ENCODE measurements at places on chromosomes 5 and 9.

GRCh38 chr5:7117961-7118360, 278.0 kb upstream of the ADCY2 start:
- DNase-seq = no peak

DNA sequence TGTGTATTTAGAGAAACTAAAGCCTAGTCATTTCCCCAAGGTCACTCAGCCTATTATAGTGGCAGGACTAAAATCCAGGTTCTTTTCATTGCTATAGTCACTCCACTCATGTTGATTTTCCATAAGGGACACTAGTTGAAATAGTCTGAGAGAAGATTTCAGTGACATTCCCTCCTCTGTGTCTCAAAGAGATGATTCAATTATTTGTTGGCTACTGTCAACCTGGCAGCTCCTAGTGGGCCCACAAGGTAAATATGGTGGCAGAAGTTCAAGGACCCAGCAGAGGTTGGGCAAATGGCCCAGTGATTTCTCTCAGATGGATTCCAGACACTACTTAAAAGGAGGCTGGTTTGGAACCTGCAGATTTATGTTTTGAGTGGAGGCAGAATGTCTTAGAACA, 48.1 kb downstream of the G3BP1 start:
- DNase-seq = no peak

- no peak for DNase-seq
Observed at GRCh38 chr9:91275655-91276054, 86.1 kb downstream of the AUH start.

- no peak for DNase-seq
Observed at GRCh38 chr9:87546704-87547103, 49.0 kb downstream of the DAPK1 start.

GRCh38 chr5:72307573-72307967, 12.5 kb downstream of the MRPS27 start:
- DNase-seq = no peak

DNA sequence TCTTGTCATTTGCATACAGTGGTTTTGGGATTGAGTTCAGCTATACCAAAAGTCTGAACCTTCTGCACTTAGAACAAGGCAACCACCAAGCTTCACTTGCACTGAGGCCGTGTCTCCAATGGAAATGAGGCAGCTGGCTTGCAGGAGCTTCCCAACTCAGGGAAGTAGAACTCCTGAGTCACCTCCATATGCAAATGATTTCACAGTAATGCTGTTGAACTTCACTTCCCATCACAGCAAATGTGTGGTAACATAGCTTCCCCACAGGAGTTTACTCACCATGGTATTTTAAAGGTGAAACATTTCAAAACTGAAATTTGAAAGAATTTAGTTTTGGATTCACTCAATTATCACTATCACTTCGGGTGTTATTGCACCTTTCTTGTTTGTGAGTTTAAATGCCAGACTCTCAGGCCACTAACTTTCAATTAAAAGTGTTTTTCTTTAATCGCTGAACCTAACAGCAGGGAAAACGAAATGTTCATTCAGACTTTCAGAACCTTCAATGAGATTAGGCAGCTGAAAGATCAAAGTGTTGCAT, 9.0 kb downstream of the CD274 start:
- no peak for DNase-seq

GRCh38 chr9:110583237-110583636, 3.7 kb upstream of the SVEP1 start:
- no peak for DNase-seq

DNA sequence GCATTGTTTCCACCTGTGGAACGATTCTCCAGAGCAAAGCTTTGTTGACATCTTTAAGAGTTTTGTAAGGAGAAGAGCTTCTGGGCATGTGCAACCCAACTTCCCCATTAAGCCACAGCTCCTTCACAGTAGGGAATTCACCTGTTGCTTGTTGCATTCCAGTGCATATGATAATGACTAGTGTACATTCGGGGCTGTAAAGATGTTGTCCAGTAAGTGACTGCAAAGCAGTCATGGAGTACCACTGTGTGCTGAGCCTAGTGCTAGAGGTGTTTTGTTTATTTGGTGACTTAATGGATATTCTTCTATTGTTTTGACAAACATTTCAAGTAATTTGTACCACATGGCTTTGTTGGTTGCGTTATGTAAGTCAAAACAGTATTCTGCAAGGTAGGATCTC, 12.8 kb downstream of the UGCG start:
- no peak for DNase-seq

GRCh38 chr5:77841616-77842015, 65.5 kb upstream of the TBCA start:
- DNase-seq = no peak

DNA sequence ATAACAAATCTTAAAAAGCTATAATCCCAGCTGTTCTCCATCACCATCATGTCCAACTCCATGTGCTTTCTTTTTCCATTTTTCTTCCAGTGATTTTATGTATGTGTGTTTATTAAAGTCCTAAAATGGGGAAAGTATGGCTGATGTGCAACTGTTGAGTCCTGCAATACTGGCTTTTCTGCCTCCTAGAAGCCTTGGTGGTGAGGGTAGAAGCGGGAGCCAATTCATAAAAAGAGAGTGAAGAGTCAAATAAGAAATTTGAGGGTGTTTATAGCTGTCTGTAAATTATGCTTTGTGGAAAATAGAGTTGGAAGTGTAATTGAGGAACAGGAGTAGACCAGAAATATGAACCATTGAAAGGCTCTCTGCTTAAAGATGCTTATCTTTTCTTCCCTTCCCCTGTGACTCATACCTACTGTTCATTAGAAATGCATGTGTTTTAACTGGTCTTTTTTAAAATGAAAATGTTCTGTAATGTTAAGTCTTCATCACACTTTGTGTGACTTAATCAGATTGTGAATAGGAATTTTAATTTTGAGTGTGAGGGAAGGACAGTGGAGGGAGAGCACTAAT, 80.1 kb downstream of the ZCCHC7 start:
- DNase-seq = no peak

DNA sequence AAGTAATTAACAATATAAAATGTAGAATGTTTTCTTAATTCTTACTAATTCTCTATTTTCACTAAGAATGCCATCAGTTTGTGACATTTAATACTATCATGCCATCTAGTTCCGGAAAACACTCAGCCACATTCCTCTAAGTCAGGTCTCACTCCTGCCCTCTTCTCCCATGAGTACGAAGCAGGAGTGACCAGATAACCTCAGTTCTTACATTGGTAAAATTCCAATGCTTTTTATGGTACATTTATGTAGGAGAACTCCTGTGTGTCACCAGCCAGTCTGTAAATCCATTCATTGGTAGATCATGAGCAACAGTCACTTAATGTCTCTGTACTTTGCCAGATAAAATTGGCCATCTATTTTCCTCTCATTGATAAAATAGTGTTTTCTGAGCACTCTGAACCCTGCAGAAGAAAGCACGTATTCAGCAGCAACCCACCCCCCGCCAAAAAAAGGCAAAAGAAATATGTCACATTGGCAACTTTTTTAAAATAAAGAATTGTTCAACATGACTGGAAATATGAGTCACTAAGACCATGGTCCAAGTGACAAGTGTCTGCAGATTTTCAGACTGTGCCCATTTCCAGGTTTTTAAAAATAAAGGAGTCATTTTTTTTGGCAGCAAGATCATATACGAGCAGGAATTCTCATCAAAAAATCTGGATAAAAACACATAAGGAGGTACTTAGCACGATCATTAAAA, 11.8 kb downstream of the GLIS3 start:
- DNase-seq = no peak

DNA sequence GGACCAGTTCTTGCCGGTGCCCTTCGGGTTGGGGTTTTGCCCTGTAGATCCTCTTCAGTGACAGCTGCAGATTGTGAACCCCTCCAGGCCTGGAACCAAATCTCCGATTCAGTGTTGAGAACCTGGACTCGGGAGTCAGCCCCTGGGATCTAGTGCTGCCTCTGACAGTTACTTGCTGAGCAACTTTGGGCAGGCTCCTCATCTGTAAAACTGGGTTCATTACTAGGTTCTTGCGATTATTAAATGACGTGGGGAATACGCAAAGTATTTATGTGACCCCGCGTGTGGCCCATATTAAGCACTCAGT, 600 bp downstream of the ERCC6L2 start:
- DNase-seq = no peak

GRCh38 chr9:91919621-91920020, 30.4 kb downstream of the ROR2 start:
- DNase-seq = no peak

- no peak for DNase-seq
Observed at GRCh38 chr5:55162666-55163065, 2.7 kb downstream of the GPX8 start.

GRCh38 chr5:55993731-55994494, 850 bp downstream of the IL6ST start:
- DNase-seq = no peak

GRCh38 chr5:32013658-32014057, 160.5 kb downstream of the GOLPH3 start:
- DNase-seq = no peak
